Nasal cavity respiratory epithelium epithelial cell of viscerocranial mucosa (primary cell): ENCODE measurements at places on chromosomes 3 and 15. TPM values are rescaled to one million over a fixed set of nuclear protein-coding genes. Genes with fewer than 3 reads are reported as not detected.

Gene ZNF774
- total RNA-seq: 3.4 and 8.5 TPM in 2 replicates

Gene SLC12A1
- not detected in 2 replicates for total RNA-seq

Gene SUSD5
- 0.28 TPM in 1 of 2 replicates, not detected in the other for total RNA-seq

Gene TMCO5A
- total RNA-seq: not detected in 2 replicates

Gene CAMP
- total RNA-seq: 1.2 and 3.1 TPM in 2 replicates

Gene LRRC49
- total RNA-seq: 9.5 and 13.7 TPM in 2 replicates

Gene CEMIP
- 1.0 and 3.6 TPM in 2 replicates for total RNA-seq

Gene C3orf52
- 15.4 and 37.0 TPM in 2 replicates for total RNA-seq

Gene SLC51B
- total RNA-seq: not detected in 2 replicates
